Stimulated activated CD8-positive, alpha-beta memory T cell treated with anti-CD3 and anti-CD28 coated beads, Interleukin-4, amount 100 ng/mL, for 4 hours (primary cell): ENCODE measurements at places on chromosomes 2 and 18.

- DNase-seq = no peak
Observed at GRCh38 chr2:27990030-27990590, 99.6 kb downstream of the BABAM2 start.

DNA sequence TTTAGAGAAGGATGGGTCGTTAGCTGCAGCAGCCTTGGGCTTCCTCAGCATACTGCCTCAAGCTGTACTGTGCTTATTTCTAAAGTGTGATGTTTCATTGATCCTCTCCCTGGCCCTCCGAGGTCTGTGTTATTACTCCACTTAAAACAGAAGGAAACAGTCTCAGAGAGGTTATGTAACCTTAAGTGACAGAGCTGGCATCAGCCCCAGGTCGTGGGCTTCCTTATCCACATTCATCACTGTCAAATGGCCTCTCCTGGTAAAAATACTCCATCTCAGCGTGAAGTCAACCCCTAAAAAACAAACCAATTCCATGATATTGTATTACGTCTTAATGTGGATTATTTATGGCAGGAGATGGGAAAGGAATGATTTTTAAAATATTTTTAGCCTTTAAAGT, 153.3 kb upstream of the NOSTRIN start:
- no peak for DNase-seq

GRCh38 chr2:194363295-194363694, 1293.7 kb upstream of the SLC39A10 start:
- DNase-seq = no peak

DNA sequence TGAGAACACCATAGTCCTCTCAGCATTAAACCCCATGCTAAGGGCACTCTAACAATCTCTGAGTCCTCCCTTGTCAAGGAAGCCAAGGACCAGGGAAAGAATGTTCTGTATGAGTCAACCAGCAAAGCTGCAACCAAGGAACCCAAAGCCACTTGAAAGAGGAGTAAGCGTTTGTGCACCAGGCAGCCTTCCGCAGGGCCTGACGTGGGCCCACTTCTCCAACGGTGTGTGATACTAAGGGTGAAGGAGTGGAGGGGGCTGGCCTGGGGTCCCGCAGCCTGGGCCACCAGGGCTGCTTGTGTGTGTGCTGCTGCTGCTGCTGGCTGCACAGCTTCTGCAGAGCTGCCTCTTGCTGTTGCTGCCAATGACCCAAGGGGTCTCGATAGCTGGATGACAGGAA, 30.1 kb upstream of the GALNT14 start:
- no peak for DNase-seq
